Activated CD8-positive, alpha-beta memory T cell treated with anti-CD3 and anti-CD28 coated beads for 4 hours (primary cell): ENCODE measurements at places on chromosomes 6 and 20.

DNA sequence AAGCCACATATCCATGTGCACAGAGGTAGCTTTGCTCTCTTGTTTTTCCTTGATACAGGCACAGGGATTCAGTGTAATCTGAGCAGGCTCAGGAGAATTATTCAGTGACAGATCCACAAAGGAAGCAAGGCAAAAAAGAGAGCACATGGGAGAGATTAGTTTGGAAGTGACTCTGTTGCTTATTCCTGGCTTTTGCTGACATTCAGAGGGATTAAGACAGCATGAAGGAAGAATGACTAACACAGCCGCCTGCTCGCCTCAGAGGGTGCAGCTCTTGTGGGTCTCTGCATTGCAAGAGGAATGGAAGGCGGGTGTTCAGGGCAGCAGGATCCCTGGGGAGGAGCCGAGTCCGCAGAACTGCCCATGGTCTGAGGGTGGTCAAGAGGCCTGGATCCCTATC, 203.4 kb upstream of the KCNQ5 start:
- no peak for DNase-seq

DNA sequence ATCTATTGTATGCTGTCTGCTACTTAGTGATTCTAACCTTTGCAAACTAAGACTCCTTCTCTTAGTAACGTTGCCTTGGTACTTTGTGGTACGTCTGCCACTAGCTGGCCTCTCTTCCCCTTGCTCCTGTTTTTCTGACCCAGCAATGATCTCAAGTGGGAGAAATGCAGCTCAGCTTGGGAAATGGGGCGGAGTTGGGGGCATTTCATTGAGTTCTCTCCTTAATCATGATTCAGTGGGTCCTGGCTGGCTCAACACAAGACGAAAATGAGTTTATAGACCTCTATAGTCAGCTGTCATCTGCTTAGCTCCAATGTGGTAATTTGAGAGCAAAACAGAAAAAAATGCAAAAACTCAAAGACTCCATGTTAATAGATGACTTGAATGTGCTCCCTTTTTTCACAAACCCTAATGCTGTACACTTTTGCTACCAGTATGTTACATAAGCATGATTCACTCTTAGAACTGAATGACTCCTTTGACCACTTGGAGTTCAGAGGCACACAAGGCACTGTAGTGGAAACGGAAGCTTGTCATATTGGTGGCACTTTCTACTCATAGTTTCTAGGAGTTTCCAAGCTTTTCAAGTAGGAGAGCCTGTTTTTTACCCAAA, 55.3 kb upstream of the SOX4 start:
- DNase-seq: no peak

- DNase-seq: no peak
Observed at GRCh38 chr6:12393100-12393499, 102.9 kb downstream of the EDN1 start.

DNA sequence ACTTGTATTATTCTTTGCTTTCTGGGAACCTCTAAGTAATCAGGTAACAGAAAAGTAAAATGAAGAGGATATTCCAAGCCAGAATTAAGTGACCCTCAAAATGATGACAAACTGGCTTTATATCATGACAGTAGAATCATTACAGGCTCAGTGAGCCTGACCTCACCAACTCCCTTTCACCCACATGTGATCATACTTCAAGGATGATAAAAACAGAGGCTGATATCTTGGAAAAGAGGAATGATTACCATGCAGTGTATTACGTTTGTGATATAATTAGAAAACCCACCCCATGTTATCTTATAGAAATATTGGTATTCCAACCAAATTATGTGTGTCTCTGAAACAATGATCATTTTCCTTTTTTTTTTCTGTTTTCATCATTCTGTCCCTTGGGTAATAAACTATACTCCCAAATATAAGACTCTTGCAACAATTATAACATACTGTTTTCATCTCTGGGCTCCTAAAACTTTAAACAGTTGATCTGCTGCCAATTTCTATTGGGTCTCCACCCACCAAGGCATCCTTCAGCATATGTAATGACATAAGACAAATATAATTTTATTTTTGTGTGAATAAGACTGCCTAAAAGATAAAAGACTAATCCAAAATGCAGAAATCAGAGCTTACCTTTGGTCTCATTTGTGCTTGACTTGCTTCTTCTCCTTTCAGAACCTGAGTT, 115.7 kb downstream of the DST start:
- DNase-seq: no peak

DNA sequence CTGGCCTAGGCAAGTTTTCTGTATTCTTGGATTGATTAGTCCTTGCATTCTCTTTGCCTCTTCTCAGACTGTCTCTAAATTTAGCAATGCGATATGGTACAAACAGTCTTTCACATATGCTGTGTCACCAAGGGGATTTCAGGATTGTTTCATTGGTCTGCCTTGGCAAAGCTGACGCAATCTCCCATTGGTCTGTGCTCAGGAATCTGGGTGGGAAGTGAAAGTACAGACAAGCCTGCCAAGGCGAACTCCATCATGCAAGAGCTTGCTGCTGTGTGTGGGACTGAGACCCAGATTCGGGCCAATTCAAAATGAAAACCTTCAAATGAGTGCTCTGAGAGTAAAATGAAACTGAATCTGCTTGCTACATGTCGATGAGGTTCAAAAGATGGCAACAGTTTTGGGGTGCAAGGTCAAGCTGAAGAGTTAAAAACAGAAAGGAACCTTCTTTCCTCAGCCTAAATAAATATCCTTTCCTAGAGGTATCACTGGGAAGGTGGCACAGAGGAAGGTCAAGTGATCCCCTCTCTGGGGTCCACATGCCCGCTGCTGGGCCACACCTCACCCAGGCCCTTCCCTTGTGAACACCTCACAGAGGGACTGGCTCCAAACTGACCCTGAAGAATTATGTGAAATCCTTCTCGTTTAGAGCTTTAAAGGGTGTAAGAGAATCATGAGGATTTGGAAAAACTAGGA, 198.8 kb upstream of the PREP start:
- DNase-seq: no peak

DNA sequence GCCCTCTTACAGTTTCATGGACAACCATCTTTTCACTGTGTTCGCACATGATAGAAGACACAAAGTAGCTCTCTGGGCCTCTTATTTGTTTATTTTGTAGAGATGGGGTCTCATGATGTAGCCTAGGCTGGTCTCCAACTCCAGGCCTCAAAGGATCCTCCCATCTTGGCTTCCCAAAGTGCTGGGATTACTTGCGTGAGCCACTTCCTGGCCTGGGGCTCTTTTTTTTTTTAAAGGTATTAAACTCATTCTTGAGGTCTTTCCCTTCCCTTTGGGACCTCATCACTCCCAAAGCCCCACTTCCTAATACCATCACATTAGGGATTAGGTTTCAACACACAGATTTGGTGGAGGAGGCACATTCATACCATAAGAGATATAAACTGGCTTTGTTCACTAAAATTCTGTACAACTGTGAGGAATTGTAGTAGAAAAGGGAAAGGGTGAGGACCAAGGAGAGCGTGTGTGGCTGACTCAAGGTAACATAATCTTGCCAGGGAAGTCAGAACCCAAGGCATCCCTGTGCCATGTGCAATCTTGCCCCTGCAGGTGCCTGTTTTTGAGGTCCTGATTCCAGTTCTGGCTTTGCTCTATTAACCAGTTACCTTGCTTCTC, 45.5 kb downstream of the EIF2S2 start:
- no peak for DNase-seq

GRCh38 chr6:137914530-137915193, 47.6 kb downstream of the TNFAIP3 start:
- no peak for DNase-seq
